ENCODE measurements at places on chromosomes 7 and 10.

DNA sequence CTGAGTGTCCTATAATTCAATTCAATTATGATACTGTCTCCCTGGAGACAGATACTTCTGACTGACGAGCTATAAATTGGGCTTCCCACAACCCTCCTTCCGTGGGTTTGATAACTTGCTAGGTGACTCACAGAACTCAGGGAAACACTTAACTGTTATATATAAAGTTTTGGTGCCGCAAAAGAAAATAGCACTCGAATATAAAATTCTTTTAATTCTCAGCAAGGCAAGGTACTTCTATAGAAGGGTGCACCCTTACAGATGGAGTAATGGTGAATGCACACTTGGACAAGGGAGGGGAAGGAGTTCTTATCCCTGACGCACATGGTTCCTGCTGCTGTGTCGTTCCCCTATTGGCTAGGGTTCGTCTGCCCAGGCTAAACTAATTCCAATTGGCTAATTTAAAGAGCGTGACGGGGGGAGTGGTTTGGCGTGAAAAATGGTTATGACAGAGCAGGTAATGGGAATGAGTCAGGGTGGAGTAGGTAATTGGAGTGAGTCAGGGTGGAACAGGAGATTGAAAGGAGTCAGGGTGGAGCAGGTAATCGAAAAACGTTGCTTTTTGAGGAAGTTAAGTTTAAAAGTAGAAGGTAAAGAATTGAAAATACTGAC lies 20.8 kb upstream of the GHITM start:
- DNase-seq = no peak

GRCh38 chr7:30924624-30925023 lies 13.0 kb downstream of the AQP1 start:
- DNase-seq = no peak

DNA sequence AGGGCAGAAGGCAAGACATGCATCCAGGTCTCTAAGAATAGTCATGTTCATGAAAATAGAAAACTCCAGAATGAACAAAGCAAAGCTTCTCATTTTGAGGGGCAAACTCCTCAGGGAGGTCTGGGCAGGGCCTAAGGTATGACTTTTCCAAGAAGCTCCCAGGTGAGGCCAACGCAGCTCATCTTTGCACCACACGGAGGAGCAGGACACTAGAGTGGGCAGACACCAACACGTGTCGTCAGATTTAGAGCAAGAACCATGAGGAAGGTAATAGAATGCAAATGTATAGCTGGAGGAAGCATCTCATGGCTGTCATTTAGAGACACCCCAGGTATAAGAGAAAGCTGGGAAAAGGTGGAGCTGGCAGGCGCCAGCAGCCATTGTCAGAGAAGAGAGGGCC lies 95.7 kb downstream of the WDFY4 start:
- no peak for DNase-seq

DNA sequence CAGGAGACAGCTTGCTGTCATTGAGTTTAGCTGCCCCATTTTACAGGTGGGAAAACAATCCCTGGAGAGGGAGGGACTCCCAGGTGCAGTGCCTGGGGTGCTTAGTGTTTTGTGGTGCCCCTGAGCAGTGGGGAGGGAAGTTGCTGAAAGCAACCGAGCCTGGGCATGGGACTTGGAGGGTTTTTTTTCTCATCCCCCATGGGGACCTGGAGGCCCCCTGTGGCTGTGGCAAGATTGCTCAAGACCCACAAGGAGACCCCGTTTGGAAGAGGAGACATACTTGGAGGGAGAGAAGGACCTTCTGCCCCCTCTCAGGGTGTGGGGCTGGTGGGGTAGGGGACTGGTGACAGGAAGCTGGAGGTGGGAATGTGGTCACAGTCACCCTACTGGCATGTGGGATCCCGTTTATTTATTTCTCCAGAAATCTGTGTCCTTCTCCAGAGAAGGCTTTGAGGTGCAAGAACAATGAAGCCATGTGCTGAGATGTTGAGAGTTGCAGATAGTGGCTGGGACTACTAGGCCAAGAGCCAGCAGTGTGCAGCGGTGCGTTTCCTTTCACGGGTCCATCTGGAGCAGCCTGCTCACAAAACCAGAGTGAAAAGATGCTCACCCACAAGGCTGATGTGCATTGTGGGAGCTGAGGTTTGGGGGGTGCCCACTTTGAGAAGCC lies 21.5 kb downstream of the ZMIZ1 start:
- DNase-seq = no peak

GRCh38 chr10:65394502-65395297 lies 1531.1 kb upstream of the LRRTM3 start:
- DNase-seq = no peak

DNA sequence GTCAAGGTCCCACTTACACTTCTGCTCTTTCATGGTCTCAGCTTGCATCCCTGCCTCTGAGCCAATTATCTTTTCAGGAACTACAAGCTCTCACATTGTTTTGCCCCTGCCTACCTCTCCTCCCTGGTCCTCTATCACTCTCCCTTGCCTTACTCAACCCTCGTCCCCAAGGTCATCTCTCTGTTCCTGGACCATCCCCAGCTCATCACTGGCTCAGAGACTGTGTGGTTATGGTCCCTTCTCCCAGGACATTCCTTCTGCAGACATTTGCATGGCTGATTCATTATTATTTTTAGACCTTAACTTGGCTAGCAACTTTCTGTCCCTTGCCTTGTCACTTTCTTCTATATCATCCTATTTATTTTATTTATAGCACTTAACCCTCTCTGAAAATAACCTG lies 17.8 kb upstream of the GPAM start:
- no peak for DNase-seq

DNA sequence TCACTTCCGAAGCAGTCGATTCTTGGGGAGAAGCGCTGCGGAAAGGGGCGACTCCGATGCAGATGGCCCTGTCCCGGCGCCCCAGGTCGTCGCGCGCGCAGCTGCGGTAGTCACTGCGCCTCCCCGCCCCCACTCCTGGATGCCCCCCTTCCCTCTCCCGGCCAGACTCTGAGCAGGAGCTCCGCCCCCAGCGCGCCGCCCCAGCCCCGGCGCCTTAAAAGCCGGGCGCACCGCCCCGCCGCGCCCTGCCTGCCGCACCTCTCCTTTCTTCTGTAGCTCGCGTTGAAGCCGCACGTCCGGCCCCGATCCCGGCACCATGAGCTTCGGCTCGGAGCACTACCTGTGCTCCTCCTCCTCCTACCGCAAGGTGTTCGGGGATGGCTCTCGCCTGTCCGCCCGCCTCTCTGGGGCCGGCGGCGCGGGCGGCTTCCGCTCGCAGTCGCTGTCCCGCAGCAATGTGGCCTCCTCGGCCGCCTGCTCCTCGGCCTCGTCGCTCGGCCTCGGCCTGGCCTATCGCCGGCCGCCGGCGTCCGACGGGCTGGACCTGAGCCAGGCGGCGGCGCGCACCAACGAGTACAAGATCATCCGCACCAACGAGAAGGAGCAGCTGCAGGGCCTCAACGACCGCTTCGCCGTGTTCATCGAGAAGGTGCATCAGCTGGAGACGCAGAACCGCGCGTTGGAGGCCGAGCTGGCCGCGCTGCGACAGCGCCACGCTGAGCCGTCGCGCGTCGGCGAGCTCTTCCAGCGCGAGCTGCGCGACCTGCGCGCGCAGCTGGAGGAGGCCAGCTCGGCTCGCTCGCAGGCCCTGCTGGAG lies at the start of gene INA:
Gene INA (plus strand): TSS at position 243 of the 817 bp plus-strand sequence. CDS start 74 bp downstream, at position 317.
- no peak for DNase-seq

DNA sequence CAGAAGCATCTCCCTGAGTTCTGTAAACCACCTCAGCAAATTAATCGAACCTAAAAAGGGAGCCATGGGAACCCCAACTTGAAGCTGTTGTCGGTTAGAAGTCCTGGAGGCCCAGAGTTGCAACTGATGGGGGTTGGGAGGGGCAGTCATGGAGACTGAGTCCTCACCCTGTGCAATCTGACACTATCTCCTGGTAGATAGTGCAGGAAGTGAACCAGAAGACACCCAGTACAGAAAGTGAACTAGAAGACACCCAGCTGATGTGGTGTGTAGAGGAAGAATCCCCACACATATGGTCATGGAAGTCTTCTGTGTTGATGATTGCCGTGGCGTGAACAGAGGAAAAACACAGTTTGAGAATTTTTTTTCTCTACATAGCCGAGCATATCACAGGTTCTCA lies 58.8 kb upstream of the SRRM3 start:
- DNase-seq = no peak

GRCh38 chr7:105177026-105177425 lies 163.0 kb downstream of the KMT2E start:
- DNase-seq = no peak

Measured in GM12878 (cell line).